CD4-positive, alpha-beta T cell treated with Interleukin-4 for 4 hours (primary cell): ENCODE measurements at places on chromosomes 7 and 10.

DNA sequence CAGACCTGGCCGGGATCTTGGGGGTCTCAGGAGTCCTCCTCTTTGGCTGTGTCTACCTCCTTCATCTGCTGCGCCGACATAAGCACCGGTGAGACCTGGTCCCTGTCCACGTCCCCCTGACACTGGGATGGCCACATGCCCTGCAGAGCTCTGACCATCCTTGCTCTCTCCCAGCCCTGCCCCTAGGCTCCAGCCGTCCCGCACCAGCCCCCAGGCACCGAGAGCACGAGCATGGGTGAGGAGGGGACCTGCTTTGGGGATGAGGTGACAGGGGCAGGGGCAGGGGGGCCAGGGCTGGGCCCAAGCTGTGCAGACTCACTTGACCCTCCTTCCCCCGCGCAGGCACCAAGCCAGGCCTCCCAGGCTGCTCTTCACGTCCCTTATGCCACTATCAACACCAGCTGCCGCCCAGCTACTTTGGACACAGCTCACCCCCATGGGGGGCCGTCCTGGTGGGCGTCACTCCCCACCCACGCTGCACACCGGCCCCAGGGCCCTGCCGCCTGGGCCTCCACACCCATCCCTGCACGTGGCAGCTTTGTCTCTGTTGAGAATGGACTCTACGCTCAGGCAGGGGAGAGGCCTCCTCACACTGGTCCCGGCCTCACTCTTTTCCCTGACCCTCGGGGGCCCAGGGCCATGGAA lies 959 bp downstream of the PVRIG start:
- no peak for DNase-seq

DNA sequence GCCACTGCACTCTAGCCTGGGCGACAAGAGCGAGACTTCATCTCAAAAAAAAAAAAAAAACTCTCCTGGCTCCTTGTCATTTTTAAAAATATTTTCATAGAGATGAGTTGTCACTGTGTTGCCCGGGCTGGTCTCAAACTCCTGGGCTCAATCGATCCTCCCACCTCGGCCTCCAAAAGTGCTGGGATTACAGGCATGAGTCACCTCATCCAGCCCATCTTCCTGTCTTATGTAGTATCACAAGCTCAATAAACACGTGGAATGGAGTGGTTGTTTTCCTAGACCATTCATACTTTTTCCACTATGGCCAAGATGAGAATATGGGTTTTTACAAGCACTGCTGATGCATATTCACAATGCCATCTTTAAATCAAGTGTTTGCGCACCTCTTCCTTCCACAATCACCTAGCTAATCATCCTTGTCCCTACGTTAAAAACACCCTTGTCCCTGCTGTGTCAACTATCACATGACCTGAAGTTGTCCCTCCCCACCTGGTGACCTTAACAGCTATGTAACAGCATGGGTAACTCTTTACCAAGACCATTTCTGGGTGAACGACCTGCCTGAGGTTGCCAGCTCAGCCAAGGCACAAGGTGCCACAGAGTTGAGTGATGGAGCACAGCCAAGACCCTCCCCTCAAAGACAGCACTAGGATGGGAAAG lies 21.3 kb downstream of the DLG5 start:
- no peak for DNase-seq

GRCh38 chr7:55260171-55260570 lies 105.0 kb upstream of the LANCL2 start:
- DNase-seq: no peak

- no peak for DNase-seq
Observed at GRCh38 chr7:28181416-28181815, 821 bp upstream of the JAZF1 start.

- DNase-seq: no peak
Observed at GRCh38 chr10:52540479-52540984, 226.5 kb downstream of the DKK1 start.

DNA sequence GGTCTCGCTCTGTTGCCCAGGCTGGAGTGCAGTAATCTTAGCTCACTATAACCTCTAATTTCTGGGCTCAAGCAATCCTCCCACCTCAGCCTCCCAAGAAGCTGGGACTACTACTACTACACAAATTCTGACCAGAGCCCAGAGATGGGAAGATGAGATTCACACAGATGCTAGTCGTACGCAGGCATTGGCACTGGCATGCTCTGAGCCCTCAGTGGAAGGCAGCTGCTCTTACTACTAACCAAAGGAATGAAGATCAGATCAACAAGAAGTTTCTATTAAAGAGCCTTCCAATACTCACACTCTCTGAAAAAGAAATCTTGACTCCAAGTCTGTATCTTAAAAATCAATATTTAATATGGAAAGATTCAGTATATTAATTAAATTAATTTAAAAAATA lies 10.7 kb downstream of the GDF2 start:
- DNase-seq: no peak

GRCh38 chr7:151286148-151286547 lies 37.7 kb upstream of the SMARCD3 start:
- DNase-seq: no peak

GRCh38 chr10:103969436-103969835 lies 2.5 kb downstream of the SLK start:
- no peak for DNase-seq

- DNase-seq: no peak
Observed at GRCh38 chr7:45007571-45008328, 7.7 kb downstream of the CCM2 start.

DNA sequence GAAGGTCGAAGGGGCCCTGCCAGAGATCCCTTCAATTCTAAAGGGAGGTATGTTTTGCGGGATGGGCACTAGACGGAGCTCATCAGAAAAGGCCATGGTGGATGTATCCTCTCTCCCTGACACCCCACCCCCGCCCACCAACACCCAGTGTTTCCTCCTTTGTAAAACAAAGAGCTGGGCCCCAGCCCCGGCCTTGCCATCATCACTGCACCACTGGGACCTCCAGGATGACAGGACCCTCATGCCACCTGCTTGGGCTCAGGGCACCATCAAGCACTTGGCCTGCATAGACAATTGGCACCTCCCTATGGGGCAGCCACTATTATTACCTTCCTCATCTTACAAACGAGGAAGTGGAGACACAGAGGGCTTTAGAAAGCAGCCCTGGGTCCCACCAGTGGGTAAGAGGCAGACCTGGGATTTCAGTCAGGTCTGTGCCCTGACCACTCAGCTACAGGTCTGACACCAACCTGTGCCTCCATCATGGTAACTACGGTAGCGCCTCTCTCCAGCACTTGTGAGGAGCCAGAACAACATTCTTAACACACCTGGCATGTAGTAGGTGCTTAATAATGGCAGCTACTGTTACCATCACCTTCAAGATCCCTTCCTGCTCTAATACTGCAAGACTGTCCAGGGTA lies 2.0 kb downstream of the CALML3 start:
- DNase-seq: no peak

GRCh38 chr7:111164442-111164841 lies 73.5 kb downstream of the LRRN3 start:
- DNase-seq: no peak
